Aorta (tissue), 5 donors: ENCODE measurements at places on chromosomes 2 and 18. TPM values are rescaled to one million over a fixed set of nuclear protein-coding genes. Genes with fewer than 3 reads are reported as not detected.

The PROM2 gene
- total RNA-seq: 2.8 TPM

DNA sequence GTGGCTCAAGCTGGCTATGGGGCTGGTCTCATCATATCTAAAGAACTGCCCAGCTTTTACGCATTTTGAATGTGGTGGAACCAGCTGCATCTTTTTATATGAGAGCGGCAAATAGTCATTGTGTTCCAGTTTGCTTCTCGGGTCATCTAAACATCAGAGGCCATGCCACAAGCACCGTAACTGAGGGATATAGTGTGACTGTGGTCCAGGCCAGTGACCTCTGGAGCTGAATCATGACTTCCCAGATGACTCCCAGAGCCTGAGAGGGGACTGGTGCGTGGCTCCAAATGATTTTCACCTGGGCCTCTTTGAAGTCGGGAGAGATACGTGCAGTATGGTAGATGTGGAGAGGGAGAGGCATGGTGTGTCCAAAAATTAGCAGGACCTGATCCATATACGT is 271.0 kb downstream of the NEDD4L start:
- DNase-seq: no peak

DNA sequence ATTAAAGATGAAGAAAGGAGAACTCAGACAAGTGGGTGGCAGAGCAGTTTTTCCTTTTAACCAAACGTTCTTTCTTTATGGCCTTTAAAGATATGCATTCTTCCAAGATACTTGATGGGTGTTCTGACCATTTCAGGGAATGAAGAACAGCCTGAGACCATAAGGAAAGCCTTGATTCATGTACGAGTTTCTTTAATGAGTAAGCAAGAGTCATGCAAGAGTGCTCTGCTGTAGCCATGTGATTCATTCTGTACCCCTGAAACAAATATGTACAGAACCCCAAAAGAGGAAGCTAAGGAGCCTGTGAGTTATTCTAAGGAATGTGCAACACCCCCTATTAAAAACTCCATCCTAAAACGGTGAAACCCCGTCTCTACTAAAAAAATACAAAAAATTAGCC is 372.8 kb downstream of the MTX2 start:
- DNase-seq: no peak

DNA sequence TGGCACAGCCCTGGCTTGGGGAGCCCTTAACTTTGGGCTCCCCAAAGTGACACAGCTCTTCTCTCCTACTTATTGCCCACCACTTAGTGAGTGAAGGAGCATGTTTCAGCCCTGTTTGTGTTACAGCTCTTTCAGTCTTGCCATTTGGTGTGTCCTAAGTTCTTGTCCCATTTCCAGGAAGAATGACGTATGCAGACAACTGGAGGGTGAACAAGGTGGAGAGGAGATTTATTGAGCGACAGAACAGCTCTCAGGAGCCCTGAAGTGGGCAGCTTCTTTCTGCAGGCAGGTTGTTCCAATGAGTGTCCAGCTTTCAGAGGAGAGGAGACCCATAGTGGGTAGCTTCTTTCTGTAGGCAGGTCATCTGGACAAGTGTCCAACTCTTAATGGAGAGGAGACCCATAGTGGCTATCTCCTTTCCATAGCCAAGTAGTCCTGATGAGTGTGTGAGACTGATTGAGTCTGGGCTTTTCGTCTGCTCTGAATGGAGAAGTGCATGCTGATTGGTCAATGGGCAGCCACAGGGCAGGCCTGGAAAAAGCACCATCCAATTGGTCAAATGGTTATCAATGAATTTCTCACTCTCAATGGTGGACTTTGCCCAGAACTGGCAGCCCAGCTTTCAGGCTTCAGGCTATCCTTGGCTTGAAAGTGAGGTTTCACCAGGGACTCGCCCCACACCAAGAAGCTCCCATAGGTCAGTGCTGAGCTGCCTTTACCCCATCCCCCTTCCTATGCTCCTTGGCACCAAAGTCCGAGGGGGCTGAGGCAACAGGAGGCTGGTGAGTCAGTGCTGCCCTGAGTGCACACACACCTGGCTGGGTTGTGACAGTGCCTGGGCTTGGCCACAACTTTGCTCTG is 688.2 kb downstream of the NYAP2 start:
- no peak for DNase-seq

The COLEC12 gene
- 15.9 TPM for total RNA-seq

DNA sequence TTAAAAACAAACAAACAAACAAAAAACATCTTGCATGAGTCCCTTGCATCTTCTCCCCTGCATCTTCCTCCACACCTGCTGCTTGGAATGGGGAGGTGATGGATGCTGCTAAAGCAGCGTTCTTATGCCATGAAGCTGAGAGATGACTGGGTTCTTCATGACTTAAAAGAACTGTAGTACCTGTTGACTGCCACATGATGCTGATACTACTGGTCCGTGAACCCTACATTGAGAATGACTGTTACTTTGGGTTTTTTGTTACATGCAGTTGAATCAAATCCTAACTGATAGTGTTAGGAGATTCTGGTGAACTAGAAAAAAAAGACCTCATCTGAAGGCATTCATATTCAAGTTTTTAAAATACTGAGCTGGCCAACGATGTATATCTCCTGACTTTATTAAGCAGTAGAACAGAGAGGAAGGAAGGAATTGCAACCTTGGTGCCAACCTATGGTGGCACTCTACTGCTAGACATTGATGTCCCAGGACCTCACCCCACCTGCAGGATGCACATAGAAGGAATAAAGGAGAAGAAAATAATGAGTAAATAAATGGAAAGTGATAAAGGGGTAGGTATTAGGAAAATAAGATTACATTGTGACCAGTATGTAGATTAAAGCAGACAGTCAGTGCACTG is 63.2 kb upstream of the SPAG16 start:
- no peak for DNase-seq

- DNase-seq: no peak
Measured at GRCh38 chr2:55482186-55482884, 37.2 kb upstream of the CFAP36 start.

DNA sequence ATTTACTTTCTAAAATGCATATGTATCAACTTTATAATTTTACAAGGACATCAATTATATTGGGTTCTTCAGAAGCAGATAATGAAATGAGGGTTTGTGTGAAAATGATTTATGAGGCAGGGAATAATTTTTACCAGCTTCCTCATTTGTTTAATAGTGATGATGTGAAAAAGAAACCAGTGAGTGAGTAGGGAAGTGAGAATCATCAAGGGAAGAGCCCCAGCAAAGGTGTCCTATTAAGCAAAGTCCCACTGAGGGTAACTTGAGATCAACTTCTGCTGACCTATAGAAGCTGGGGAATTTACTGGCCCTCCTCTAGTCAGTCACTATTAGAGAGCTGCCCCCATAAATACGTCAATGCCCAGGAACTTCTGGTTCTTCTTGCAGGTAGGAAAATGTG is 266.8 kb upstream of the LYPD1 start:
- no peak for DNase-seq

- no peak for DNase-seq
Measured at GRCh38 chr2:190578158-190579057, 43.9 kb upstream of the NEMP2 start.

GRCh38 chr2:215557701-215558100 is 121.8 kb upstream of the FN1 start:
- DNase-seq: no peak

The ASPRV1 gene
- total RNA-seq: 1.9 TPM

DNA sequence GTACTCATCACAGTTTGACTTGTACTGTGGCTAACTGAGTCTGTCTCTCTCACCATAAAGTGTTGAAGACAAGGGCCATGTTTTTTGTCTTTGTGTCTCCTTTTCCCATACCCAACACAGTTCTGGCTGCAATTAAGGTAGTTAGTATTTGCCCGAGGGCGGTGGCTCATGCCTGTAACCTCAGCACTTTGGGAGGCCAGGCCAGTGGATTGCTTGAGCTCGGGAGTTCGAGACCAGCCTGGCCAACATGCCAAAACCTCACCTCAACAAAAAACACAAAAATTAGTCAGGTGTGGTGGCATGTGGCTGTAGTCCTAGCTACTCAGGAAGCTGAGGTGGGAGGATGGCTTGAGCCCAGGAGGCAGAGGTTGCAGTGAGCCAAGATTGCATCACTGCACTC is 6.9 kb upstream of the KIF3C start:
- DNase-seq: peak; percentile 39

The MRPL33 gene
- 116 TPM for total RNA-seq

The MROH2A gene
- total RNA-seq: not detected
